Amygdala (tissue), 56 donors: ENCODE measurements at places on chromosomes 1 and 21.

DNA sequence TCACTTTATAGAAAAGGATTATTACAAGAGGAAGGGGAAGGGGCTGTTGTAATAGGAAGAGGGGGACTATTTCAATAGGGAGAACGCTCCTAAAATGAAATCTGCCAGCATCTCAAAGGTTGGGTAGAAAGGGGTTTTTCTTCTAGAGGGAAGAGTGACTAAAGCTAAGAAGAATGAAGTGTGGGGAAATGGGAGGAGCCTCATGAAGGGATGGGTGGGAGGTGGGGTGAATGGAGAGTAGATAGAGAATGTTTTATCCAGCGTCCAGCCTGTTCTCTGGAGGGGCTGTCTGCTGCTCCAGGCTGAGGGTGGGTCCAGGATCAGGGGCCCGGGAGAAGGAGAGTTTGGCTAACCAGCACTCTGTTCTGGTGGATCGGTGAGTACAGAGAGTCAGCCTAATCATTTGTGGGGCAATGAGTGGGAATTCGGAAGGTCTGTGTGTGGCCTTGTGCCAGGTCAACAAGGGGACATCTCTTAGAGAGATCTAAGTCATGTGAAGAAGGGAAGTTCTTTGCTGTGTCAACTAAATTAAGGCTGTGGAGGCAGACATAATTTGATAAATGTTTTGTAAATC lies 25.2 kb downstream of the VN1R5 start:
- DNase-seq, result no peak

GRCh38 chr1:202034683-202035462 lies 24.5 kb downstream of the ELF3 start:
- DNase-seq, result no peak

GRCh38 chr1:203632941-203633340 lies 6.3 kb downstream of the ATP2B4 start:
- DNase-seq, result no peak

- DNase-seq, result no peak
Measured at GRCh38 chr1:32893198-32894018, 7.1 kb downstream of the HPCA start.

- DNase-seq, result no peak
Measured at GRCh38 chr1:161531986-161532643, 7.8 kb downstream of the HSPA6 start.

GRCh38 chr1:34865573-34865972 lies 6.0 kb upstream of the SMIM12 start:
- no peak for DNase-seq

DNA sequence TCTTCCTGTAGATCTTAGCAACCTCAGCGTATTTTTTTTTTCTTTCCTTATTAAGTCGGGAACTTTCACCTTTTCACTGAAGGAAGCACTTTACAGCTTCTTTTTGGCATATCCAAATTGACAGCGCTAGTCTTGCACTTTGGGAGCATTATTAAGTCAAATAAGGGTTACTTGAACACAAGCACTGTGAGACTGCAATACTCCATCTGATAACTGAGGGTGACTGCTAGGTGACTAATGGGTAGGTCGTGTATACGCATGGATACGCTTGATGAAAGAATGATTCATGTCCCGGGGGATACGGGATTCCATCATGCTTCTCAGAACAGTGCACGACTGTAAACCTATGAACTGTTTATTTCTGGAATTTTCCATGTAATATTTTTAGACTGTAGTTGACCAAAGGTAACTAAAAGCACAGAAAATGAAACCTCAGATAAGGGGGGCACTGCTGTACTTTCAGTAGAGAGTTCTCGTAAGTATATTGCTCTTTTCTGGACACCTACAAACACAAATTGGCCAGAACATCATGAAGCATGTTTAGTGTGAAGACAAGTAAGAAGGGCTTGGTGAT lies 364.7 kb downstream of the SMYD3 start:
- no peak for DNase-seq

DNA sequence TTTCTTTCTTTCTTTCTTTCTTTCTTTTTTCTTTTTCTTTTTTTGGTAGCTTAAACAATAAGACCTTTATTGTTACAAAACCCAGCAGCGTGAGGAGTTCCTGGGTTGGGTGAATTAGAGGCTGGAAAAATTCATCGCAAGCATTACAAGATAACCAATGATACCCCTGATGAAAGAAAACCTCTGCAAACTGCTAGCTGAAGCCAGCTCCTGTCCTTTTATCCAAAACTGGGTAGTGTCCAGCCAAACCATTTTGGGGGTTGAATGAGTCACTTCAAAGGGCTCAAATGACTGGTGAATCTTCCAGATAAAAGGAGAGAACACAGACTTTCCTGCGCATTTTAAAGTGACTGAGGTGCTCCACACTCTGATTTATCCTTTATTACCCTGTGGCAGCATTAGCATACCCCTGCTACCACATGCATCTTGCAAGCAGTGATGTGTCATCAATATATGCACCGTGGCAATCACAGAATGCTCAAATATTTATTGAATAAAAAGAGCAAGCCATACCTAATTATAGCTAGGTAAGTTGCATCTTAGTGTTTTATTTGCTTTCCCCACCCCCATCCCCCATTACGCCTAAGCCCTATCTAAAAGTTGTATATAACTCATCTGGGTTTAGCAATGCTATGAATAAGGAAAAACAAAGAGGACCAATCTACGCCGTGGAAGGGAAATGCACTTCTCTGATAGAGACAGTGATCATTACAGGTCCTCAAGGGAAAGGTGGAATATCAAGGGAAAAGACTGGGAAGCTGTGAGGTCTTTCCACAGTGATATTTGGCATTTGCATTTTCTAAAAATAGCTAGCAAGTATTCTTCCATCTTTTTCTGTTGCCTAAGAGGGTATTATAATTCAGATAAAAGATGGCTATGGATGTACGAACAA lies 32.4 kb upstream of the CEP350 start:
- no peak for DNase-seq

DNA sequence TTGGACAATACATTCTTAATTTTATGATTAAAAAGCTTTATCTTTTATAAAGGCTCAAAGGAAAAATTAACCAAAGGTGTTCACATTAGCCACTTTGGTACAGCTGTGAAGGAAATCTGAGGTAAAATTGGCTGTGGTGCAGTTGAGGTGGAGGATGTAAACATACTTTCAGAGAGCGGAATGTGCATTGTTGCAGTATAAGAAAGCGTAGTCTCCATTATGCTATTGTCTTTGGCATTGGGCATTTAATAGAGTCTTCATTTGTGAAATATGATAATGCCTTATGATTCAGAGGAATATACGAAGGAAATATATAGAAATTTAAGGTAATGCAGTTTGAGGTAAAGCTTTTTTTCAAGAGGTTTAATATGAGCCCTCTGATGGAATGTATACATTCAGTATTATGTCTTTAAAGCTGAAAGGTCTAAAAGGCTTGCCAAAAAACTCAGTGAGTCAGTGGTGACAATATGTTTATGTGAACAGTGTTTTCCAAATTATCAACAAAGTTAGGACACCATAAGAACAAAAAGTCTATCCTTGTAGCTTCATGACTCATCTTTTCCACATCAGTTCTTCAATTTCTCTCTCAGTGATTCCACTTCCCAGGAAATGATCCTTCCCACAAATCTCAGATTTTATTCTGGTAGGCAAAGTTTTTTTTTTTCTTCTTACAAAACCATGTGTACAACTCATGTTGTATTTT lies 26.9 kb upstream of the DDR2 start:
- DNase-seq, result no peak
